Mucosa of gallbladder (tissue), 1 donor: ENCODE measurements at places on chromosomes 2 and 18. TPM values are rescaled to one million over a fixed set of nuclear protein-coding genes. Genes with fewer than 3 reads are reported as not detected.

Gene RMC1
- total RNA-seq, result 27.0 TPM

Gene PNPT1
- 15.9 TPM for total RNA-seq

Gene KCNK3
- total RNA-seq, result 9.1 TPM

Gene CCDC148
- 3.1 TPM for total RNA-seq

Gene KCNS3
- total RNA-seq, result 6.5 TPM

Gene CCDC74B
- total RNA-seq, result 3.4 TPM

Gene EIPR1
- total RNA-seq, result 23.2 TPM

DNA sequence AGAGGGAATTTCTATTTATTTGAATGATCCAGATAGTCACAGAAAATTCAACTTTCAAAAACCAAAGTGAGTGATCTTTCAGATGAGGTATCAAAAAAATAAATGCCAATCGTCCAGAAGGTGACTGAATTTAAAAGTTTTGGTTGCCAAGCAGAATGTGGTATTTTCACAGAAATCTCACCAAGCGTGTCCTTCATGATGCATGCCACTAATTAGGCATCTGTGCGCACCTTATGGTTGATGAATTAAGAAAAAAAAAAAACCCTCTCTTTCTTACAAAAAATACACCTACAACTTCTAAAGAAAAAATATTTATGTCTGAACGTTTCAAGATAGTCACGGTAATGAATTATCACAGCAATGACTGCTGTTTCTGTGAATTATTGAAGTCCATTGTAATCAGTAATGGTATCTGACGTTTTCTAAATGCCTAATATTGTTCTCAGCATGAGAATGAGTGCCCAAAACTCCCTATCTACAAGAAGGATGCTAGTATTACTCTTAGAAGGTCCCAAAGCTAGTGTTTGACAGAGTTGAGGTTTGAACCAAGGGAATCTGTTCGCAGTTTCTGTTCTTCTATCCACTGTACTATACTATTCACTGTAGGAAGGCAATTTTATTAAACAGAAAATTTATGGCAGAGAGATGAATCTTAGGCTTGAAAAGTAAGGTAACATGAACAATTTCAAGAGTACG, 219.6 kb upstream of the NETO1 start:
- DNase-seq, result no peak

DNA sequence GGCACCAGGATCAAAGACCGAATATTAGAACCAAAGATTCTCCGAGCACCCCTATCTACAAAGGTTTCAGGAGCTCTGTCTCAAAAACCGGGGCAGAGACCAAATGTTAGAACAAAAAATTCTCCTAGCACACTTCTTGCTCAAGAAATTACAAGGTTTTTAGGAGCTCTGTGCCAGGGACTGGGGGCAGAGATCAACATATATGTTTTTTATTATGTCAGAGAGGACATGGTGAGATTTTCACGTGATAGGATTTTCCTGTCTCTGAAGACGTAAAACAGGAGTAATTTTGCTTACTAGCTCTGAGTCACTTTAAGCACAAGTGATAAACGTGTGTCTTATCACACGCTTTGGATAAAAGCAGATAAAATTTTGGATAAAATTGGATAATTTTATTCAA, 34.8 kb upstream of the ODC1 start:
- DNase-seq, result no peak

DNA sequence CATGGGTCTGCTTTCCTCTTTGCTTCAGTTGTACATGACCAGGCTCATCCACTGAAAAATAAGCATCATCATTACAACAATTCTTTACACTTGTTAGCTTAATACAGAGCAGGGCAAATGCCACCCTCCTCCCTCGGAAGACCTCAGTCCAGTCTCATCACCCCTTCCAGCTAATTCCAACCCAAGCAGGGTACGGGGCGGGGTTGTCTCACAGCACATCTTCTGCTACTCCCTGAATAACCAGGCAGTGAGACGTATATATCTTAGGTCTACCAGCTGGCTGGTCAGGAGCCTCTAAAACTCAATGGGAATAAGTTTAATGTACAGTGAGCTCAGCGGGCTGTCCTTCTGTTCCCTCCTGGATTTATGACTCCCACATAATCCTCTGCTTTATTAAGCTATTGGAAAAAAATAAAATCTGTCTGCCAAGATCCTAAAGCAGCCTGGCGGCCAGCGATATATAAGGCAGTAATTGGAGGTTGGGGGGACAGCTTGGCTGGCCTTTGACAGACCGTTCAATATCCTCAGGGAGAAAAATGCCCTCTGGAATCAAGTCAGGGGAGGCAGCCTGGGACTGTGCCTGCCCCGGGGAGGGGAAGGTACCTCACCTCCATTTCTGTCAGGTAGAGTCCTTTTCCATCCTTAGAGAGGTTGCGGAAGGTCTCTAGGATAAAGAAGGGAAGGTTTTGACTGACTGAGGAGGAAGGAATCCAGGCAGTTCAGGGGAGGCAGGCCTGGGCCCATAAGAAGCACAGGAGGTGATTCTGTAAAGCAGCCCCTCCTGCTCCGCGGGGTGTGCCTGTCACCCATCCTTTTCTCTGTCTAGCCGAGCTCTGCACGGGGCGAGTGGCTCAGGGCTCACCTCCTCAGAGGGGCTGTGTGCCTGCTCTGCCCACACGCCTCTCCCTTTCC, 76.3 kb downstream of the CAPN13 start:
- DNase-seq, result no peak

- DNase-seq, result no peak
Measured at GRCh38 chr18:26057344-26057773, 33.1 kb downstream of the SS18 start.

DNA sequence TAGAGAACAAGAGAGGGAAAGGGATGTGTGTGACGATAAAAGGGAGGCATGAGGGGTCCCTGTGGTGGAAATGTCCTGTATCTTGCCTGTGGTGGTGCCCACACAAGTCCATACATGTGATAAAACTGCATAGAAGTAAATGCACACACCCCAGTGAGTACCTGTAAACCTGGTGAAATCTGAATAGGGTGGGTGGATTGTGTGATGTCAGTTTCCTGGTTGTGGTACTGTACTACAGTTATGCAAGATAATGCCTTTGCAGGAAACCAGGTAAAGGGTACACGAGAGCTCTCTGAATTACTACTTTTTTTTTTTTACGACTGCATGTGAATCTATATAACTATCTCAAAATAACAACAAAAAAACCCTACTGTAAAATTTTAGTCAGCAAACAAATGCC, 22.1 kb downstream of the SERPINE2 start:
- no peak for DNase-seq

GRCh38 chr2:140814141-140814540, 1316.7 kb downstream of the LRP1B start:
- DNase-seq, result no peak

- DNase-seq, result peak; percentile 23
Measured at GRCh38 chr2:125224830-125225229, 1199.7 kb downstream of the CNTNAP5 start.

- no peak for DNase-seq
Measured at GRCh38 chr2:70834881-70835280, 735 bp downstream of the CD207 start.

- no peak for DNase-seq
Measured at GRCh38 chr2:138703242-138703641, 76.9 kb downstream of the NXPH2 start.

GRCh38 chr2:172922306-172922705, 153.3 kb upstream of the MAP3K20 start:
- DNase-seq, result no peak

GRCh38 chr2:238697193-238698071, 150.5 kb upstream of the TWIST2 start:
- DNase-seq, result no peak

DNA sequence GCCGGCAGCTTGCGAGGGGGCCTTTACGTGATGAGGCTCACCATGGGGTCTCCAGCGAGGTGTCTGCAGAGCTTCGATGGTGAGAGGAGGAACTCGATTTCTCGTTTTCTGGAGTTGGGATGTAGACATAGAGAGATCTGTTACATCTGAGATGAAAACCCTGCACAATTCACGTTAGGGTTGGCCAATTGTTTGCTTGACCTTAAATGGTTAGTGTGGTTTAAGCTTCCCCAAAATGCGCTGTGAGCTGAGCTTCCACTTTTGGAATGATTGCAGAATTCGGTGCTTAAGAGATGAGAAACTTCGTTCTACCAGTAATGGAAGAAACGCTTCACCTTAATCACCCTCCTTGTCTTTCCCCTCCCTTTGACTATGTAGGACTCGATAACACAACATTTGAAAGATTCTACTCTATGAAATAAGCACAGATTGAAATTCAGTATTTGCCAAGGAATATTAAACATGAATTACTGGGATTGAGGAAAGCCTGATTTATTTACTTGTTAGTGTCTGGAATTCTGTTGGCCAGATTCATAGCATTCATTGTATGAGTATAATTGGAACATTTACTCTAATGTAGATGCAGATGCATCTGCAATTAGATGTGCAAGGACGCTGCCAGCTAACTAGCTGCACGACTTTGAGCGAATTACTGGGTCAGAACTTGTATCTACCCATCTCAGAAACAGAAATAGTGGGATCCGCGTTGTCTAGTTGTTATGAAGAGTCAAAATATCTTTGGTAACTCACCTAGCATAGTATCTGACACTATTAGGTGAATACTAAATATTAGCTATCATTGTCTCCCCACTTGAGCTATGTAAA, 1.6 kb upstream of the KLF7 start:
- DNase-seq, result no peak

GRCh38 chr18:78393086-78393862, 586.3 kb upstream of the SALL3 start:
- DNase-seq, result no peak

DNA sequence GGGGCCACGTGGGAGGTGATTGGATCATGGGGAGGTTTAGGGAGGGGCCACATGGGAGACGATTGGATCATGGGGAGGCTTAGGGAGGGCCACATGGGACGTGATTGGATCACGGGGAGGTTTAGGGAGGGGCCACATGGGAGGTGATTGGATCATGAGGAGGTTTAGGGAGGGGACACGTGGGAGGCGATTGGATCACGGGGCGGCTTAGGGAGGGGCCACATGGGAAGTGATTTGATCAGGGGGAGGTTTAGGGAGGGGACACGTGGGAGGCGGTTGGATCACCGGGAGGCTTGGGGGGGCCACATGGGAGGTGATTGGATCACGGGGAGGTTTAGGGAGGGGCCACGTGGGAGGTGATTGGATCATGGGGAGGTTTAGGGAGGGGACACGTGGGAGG, 22.5 kb upstream of the SALL3 start:
- no peak for DNase-seq

GRCh38 chr2:26494199-26494598, 16.3 kb upstream of the OTOF start:
- DNase-seq, result no peak

GRCh38 chr2:10382354-10383061, 65.6 kb downstream of the ODC1 start:
- DNase-seq, result peak; percentile 15

- DNase-seq, result no peak
Measured at GRCh38 chr18:34529358-34530335, 180.5 kb upstream of the DTNA start.

GRCh38 chr2:161033059-161033660, 127.1 kb upstream of the TANK start:
- no peak for DNase-seq

DNA sequence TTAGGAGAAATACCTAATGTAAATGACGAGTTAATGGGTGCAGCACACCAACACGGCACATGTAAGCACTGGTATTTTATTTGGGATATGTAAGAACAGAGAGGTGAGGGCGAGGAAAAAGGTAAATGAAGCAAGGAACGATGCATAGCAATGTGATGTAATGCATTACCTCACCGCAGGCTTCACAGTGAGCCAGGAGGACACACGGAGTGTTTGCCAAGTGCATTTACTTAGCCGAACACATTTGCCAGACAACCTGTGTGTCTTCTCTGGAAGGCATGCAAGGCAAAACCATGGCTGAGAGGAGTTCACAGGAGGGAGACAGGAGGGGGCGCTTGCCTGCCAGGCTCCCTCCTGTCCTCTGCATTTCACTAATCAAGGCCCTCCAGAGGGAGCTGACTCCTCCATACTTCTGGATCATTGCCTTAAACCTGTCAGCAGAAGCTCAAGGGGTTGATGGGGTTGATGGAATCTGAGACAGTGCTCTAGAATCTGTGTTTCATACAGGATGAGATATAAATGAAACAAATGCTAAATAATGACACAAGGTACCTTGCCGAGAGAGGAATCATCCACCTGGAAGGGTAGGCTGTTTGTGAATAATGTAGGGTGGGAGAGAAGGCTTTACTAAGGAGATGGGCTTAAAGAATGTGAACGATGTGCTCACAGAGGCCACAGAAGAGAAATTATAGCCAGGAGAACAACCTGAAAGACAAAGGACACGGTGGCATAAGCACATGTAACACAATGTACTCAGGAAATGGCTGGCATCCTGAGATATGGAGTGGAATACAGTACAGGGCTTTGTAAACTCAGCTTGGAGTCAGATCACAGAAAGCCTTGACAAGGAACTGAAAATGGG, 9.1 kb upstream of the TPRKB start:
- no peak for DNase-seq

DNA sequence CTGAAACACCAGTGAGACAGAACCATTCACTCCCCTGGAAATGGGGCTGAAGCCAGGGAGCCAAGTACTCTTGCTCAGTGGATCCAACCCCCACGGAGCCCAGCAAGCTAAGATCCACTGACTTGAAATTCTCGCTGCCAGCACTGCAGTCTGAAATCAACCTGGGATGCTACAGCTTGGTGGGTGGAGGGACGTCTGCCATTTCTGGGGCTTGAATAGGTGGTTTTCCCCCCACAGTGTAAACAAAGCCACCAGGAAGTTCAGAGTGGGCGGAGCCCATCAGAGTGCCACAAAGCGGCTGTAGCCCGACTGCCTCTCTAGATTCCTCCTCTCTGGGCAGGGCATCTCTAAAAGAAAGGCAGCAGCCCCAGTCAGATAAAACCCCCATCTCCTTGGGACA, 292.8 kb downstream of the LNPK start:
- DNase-seq, result no peak

GRCh38 chr2:160207804-160208654, 8.0 kb upstream of the ITGB6 start:
- DNase-seq, result peak; percentile 87

DNA sequence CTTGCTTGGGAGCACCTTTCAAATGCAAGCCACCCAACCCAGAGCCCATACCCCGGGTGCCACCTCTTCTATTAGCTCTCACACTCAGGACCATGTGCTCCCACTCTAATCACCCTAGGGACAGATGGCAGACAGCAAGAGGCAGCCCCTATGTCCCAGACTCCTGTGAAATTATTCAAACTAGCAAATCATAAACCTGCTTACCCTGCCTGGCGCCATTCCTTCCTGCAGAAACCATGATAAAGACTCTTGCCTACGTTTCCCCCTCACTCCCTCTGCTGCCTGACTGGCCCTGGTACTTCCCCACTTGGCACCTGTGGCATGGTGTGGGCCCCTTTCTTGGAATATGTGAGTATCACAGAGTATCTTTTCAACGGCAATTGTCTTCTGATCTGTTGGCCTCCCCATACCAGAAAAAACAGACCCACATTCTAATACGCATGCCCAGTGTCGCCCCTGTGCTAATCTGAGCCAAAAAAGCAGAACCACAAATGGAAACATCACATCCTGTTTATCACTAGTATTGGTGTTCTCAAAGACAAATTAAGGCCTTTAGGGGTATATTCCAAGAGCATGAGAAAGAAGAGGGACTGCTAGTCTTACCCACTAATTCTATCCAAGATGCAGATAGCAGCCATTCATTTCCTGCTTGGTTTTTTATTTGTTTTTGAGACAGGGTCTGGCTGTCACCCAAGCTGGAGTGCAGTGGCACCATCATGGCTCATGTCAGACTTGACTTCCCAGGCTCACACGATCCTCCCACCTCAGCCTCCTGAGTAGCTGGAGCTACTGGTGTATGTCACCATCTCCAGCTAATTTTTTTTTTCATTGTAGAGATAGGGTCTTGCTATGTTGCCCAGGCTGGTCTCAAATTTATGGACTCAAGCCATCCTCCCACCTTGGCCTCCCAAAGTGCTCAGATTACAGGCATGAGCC, 44.1 kb upstream of the TTC39C start:
- no peak for DNase-seq
